Esophagus squamous epithelium (tissue), 5 donors: ENCODE measurements at places on chromosomes 16 and 17.

GRCh38 chr17:17818088-17818526, 18.7 kb downstream of the SREBF1 start:
- no peak for DNase-seq

DNA sequence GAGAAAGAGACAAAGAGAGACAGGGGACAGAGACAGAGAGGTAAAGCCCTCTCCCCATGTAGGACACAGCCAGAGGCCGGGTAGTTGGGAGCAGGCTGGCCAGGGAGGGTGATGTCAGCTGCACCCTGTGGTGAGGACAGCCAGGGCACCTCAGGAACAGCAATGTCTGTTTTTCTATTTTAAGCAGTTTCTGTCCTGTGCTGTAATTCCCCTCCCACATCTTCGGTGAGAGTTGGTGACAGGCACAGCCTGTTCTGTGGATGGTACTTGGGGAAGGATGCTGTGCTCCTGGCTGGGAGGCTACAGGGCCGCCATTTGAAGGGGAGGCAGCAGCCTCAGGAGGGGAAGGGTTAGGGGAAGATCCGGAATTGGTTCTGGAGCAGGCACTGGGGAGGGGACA, 163.5 kb downstream of the SDK2 start:
- no peak for DNase-seq

DNA sequence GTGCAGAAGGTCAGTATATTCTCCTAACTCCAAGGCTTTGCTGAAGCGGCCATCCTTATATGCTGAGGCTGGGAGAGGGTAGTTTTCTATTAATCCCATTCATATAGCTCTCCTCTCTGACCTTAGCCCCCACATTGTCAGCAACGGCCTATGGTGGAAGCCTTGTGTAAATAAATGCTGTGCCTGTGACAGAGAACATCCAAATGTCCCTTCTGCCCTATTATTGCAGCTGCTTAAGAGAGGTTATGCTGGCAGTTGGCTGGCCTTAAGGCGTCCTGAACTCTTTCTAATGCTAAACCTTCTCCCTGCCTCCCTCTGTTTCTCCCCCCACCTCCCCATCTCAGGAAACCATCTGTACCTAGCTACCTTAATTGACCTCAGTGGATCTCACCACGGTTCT, 53.6 kb downstream of the ARHGAP44 start:
- no peak for DNase-seq

DNA sequence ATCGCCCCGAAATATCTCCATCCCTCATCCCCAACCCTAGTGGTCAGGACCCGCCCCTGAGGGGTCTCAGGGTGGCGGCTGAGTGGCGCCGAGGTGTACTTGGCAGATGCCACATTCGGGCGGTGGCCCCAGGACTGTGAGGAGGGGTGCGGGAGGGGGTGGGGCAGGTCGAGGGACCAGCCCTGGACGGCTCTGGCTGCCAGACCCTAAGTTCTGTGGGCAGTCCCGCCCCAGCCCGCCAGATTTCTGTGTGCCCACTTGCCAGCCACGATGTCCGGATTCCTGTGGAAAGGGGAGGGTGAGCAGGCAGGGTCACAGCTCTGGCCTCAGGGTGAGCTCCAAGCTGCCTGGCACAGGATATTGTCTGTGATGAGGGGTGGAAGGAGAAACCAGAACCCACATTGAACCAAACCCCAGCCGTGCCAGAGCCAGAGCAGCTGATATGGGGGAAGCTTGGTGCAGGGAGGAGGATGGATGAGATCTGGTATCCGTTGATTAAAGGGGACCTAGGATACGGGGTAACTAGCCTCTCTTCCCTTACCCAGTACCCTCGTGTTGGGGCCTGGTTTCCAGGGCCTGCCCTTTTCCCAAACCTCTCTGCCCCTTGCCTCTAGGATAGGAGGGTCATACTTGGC, 1.1 kb upstream of the CHAD start:
- no peak for DNase-seq

- DNase-seq: no peak
Observed at GRCh38 chr16:183005-183404, 2.7 kb downstream of the HBQ1 start.

GRCh38 chr16:25260416-25260815, 2.8 kb upstream of the ZKSCAN2 start:
- DNase-seq: no peak

- DNase-seq: no peak
Observed at GRCh38 chr16:86078121-86078600, 179.2 kb downstream of the IRF8 start.

- DNase-seq: no peak
Observed at GRCh38 chr16:20853981-20854620, 46.1 kb downstream of the DCUN1D3 start.

- DNase-seq: no peak
Observed at GRCh38 chr17:33112763-33113162, 121.1 kb downstream of the SPACA3 start.

DNA sequence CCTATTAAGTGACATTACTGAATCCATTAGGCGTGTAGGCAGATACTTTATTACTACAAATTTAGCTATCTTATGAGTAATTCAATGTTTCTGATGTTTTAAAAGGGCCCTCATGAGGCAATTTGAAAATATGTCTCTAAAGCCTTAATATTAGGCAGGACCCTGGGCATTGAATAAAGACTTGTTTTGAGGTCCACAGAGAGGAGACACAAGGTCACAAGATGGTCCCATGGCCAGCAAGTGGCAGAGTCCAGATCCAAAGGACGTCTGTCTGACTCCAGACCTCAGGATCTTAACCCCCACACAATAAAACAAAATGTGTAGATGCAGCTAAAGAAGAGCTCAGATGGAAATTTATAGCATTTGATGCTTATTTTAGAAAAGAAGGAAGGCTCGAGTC, 31.9 kb upstream of the HEATR6 start:
- no peak for DNase-seq

GRCh38 chr16:85673529-85674417, 15.0 kb downstream of the GINS2 start:
- DNase-seq: no peak

- DNase-seq: peak; percentile 39
Observed at GRCh38 chr17:34361478-34362061, 1.5 kb downstream of the CCL1 start.

DNA sequence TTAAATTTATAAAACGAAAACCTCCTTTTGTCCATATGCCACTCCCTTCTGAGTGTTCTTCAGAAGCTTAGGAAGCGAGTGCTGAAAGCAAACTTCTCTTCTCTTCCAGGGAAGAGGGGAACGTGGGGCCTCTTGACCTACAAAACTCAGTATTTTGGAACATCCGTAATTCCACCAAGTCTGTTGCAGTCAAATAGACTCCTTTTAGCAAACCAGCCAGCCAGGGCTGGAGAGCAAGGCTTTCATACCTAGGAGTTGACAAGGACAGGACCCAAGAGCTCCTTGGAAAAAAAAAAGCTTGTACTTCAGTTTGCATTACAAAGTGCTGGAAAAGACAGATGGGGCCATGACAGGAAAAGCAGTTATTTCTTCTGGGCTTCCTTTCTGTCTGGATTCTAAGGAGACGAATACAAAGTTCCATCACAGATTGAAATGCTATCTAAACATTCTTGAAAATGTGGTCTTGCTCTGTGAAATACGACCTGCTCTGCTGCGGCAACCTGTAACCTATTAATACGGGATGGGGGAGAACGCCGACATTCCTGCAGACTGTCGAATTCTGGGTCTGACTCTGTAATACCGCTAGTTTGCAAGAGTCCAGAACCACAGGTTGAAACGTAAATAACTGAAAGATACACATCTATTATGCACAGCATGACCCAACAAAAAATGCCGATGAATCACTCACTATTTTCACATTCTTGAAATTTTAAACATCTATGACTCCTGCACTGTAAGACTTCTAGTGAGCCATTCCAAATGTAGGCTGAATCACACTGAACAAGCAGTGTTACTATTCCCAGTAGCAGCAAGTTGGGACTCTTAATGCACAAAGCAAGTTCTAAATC, 20.6 kb downstream of the VPS53 start:
- no peak for DNase-seq

DNA sequence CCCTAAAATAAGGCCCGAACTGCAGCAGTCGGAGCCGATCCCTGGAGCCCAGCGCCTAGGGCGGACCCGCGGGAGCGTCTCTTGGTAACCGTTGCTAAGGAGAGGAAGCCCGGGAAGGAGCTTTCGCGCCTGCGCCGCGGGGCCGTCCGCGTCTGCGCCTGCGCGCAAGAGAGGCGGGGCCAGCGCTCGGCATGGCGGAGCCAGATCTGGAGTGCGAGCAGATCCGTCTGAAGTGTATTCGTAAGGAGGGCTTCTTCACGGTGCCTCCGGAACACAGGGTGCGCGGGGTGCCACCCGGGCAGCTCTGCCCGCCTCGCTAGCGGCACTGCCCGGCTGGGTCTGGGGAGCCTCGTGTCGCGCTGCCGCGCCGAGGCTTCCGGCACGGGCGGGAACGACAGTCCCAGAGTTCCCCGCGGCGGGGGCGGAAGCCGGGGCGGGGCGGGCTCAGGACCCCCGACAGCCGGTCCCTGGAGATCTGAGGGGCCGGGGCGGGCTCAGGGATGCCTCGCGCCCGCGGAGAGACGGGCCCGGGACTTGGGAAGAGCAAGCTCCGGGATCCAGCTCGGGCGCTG, at the start of gene CDK10:
CDK10 (plus strand) TSS at position 170 of the 572 bp plus-strand sequence; CDS start at position 192, 22 bp downstream.
- DNase-seq: no peak

- no peak for DNase-seq
Observed at GRCh38 chr16:50035468-50035992, 10.5 kb downstream of the CNEP1R1 start.

GRCh38 chr17:37490022-37490587, 414 bp downstream of the DUSP14 start:
- no peak for DNase-seq

GRCh38 chr17:36124879-36125824, 21.5 kb downstream of the CCL4 start:
- no peak for DNase-seq

GRCh38 chr16:77860953-77861352, 72.6 kb downstream of the VAT1L start:
- no peak for DNase-seq

DNA sequence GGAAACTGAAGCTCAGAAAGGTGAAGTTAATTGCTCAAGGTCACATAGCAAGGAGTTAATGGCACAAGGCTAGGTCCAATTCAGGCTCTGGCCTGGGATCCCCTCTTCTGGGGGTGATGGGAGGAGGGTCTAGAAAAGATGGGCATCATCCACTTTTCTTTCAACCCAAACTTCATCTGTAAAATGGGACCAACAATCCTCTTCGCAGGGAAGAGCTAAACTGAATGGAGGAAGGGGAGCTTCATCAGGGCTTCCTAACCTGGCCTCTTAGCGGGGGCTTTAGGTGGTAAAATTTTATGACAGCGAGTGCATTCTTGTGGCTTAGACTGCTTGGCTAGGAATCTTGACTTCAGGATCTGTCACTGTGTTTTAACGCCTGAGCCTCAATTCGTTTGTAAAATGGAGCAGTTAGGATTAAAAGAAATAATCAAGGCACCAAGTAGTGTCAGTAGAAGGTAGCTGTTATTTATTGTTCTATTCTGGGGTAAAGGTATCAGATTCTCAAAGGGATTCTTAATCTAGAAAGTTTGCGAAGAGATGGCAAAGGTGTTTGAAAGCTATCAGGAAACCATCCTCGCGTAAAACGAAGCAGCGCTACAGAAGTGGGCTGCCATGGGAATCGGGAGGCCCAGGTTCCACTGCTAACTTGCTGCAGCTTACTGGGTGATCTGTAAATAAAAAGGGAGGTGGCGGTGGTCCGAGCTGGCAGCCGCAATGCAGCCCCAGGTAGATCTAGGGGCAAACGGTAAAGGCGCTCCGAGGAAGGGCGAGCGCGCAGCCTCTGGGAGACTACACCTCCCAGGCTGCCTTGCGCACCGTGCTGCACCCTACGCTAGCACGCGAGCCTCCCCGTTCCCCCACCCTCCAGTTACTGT, 1.5 kb upstream of the SRCAP start:
- DNase-seq: no peak

- DNase-seq: no peak
Observed at GRCh38 chr17:76161619-76162266, 20.7 kb upstream of the FOXJ1 start.

DNA sequence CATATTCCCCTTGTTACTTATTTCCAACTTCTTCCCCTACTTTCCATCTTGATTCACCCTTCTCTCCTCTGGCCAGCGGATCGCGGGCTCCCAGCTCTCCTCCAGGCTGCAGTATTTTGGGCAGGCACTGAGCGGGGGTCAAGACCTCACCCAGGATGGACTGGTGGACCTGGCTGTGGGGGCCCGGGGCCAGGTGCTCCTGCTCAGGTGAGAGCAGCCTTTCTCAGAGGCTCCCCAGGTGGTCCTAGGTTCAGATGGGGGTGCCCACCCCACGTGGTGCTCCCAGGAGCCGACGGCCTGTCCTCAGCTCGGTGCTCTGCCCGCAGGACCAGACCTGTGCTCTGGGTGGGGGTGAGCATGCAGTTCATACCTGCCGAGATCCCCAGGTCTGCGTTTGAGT, 16.0 kb downstream of the ITGAX start:
- no peak for DNase-seq

DNA sequence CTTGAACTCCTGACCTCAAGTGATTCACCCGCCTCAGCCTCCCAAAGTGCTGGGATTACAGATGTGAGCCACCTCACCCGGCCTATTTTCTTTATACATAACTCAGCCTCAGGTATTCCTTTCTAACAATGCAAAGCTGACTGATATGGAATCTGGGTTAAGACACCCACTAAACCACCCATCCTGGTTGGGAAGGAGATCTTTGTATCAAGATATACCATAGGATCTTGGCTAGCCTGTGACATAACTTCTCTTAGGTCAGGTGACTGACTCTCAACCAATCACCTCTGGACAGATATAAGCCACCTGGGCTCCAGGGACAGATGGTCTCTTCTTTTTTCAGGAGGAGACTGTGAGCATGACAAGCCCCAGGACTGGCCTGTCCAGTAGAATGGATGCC, 51.2 kb upstream of the NKD1 start:
- no peak for DNase-seq

GRCh38 chr17:13765701-13766100, 164.0 kb upstream of the HS3ST3A1 start:
- DNase-seq: no peak

DNA sequence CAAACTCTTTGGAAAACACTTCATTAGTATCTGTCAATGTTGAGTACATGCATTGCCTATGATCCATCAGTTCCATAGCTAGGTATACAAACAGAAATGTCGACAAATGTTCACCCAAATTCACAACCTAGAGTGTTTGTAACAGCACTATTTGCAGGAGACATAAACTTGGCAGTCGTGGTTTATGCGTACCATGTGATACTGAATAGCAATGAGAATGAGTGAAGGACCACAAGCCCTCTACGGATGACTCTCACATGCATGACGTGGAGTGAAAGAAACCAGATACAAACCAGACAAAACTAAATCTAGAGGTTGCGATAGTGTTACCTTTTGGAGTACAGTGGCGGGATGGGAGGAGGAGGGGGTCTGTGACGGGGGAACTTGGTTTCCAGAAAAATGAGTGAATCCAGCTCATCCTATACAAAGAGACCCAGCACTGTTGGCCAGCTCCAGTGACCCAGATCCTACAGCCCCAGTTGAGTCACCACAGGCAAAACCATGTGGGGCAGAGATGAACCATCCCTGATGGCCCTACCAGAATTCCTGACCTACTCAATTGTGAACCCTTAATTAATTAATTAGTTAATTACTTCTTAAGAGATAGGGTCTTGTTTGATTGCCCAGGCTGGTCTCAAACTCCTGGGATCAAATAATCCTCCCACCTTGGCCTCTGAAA, 15.9 kb upstream of the ULK2 start:
- no peak for DNase-seq
